Heart left ventricle (tissue), 16 donors: ENCODE measurements at places on chromosomes 5 and 9.

DNA sequence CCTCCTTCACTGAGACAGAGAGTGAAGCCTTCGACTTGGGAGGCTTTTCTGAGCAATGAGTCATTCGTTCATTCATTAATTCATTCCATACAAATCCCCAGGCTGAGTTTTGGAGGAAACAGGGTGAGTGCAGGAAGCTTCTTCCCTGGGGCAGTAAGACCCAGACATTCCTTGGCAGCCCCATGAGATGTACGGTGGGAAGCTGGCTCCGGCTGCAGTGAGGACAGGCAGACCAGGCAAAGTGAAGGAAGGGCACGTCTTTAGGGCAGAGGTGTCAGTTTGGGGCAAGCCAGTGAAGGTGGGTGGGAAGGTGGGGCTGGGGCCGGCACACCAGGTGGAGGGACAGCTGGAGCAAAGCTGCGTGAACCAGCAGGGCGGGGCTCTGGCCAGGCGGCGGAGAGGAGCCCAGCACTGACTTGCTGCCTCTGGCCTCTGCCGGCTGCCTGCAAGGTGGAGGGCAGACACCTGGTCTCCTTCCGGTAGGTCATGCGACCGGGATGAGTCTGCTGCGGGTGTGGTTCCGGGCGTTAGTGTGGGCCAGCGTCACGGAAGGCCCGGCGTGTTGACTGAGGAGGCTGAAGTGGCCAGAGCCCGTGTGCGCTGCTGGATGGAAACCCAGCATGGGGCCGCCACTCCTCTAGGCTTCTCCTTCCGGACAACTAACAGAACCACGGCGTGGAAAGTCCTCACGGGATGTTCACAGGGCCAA, 16.6 kb downstream of the OLFM1 start:
- H3K4me3 ChIP-seq: no peak overlapping the region
- no peaks in the 10 kb centered on the region for H3K36me3 ChIP-seq
- DNase-seq: peak; percentile 56
- no peak overlapping the region for H3K27ac ChIP-seq
- no peaks in the 10 kb centered on the region for H3K27me3 ChIP-seq

DNA sequence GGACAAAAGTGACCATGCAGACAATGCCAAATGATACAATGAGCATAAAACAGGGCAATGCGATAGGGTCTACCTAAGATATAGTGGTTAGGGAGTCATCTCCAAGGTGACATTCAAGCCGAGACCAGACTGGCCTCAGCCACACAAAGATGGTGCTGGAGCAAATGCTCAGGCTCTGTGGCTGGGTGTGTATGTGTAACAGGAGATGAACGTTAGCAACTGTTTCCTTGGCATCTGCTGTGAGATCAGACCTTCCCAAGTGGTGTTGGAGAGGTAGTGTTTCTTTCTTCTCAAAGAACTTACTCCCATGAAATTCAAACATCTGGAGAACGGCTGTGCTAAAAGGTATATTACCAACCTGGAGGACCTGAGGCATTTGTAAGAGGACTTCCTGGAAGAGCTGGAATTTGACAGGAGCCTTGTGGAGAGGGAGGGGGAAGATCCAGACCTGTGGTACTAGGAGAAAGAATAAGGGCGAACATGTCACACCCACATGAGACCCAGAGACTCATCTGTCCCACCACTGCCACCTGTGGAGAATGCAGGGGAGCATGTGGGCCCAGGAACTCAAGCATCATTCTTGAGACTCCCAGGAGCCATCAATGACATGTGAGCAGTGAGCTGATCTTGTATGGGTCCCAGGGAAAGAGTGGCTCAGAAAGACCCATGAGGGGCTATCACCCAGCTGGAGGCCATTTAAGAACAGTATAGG, 21.4 kb upstream of the ANXA6 start:
- H3K27ac ChIP-seq: no peak overlapping the region
- peaks cover 6% of the 10 kb centered on the region for H3K4me1 ChIP-seq
- no peak overlapping the region for H3K4me3 ChIP-seq
- H3K27me3 ChIP-seq: no peaks in the 10 kb centered on the region
- peaks cover 26% of the 10 kb centered on the region for H3K36me3 ChIP-seq
- no peak for DNase-seq

DNA sequence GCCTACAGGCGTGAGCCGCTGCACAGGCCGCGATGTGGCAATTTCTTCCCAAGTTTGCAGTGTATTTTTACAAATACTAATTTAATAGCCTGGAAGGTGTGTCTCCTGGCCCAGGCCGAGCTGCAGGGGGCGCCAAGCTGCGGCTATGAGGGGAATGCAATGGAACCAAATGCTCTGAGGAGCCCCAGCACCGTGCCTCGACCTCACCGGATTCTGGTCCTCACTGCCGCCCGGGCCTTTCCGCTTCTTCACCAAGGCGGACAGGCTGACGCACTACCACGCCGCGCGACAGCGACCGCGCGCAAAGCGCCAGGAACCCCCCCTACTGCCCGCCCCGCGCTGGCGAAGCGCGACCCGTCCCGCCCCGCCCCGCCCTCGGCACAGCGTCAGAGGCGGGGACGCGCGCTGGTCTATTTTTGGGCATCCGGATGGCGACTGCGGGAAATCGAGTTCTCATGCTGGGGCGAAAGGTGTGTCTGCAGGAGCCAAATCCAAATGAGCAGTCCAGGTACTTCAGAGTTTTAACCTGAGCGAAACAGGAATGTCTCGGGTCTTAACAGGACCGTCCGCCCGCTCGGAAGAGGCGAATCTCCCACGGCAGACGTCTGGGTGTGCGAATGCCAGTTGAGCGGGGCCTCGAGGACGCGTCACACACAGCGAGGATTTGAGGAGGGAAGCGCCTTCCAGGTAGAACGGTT, 31.7 kb upstream of the PRXL2C start:
- no peaks in the 10 kb centered on the region for H3K36me3 ChIP-seq
- no peaks in the 10 kb centered on the region for H3K27me3 ChIP-seq
- peak overlapping the region; percentile 77 for H3K27ac ChIP-seq
- peaks cover 9% of the 10 kb centered on the region for H3K4me1 ChIP-seq

DNA sequence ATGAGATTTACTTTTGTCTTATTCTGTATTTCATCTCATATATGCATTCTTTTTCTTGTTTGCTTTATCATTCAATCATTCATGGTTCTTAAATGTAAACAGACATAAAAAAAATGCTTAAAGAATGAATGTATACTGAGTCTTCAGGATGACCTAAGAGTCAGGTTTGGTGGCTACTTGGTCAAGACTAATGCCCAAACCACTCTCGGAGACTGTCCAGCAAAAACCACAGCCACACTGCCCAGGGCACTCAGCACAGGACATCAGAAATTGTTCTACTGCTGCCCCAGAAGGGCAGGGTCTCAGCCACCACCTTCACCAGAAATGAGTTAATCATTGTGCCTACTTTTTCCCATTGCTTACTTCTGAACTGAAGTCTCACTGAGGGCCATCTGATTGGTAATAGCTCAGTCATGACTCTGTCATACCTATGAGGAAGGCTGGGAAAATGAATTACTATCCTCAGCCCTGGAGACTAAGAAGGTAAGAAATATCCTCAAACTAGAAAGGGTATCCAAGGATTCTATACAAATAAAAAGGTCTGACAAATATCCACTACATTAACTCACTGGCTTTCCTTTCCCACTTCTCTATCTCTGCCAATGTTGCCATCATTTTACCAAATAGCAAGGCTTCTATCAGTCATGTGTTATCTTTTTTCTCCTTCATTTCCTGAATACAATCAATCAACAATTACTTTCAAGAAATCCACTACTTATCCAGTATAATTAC, 236.1 kb downstream of the CETN3 start:
- no peak for DNase-seq
- H3K4me3 ChIP-seq: no peak overlapping the region
- no peaks in the 10 kb centered on the region for H3K36me3 ChIP-seq
- no peaks in the 10 kb centered on the region for H3K27me3 ChIP-seq

DNA sequence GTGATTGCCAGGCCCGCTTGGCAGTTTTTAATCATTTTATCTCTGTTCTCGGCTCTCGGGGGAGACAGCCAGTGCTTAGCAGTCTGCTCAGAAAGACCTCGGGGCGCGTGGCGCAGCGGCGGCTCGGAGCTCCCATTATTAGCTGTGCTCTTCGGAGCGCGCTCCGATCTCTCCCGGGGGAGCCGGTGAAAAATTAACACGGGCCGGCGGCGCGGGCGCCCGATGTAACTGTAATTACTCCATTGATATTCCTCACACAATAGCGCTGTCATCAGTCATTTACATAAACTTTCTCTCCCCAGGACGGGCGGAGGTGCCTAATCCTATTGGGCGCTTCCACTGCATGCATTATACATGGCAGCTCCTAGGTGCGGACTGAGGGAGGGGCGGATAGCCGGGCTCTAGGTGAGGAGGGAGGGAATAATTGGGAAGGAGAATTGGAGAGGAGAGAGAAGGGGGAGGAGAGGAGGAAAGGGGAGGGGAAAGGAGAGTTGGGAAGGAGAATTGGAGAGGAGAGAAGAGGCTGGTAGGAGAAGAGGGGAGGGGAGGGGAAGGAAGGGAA, 24.9 kb downstream of the LMX1B start:
- H3K27me3 ChIP-seq: peaks cover 30% of the 10 kb centered on the region
- H3K4me1 ChIP-seq: peaks cover 5% of the 10 kb centered on the region
- no peak for DNase-seq
- H3K4me3 ChIP-seq: no peak overlapping the region

DNA sequence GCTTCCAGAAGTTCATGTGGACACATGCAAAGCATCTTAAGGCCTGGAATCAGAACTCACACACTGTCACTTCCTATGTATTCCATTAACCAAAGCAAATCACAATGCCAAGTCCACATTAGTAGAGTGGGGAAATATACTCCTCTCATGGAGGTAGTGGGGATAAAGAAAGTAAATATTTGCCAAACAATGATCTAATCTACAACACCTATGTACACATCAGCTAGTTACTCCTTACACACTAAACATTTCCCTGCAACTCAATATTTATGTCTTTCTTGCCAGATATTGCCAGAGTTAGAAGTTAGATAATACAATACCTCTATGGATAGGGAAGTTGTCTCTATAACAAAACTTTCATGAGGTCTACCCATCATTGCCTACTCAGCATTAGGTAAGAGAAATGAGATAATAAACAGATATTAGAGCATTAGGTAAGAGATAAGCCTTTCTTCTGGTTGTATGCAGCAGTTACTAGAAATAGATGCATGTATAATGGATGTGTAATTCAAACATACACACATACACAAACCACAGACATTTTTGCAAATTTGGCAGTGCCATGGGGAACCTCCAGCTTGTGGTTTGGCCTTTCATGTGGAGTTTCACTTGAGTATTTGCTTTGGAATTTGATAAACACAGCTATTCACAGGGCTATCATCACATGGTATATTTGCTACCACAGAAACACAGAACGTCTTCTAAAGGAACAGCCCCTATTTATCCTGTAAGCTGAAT, 196.5 kb downstream of the TLE1 start:
- no peak overlapping the region for H3K4me3 ChIP-seq
- H3K27me3 ChIP-seq: no peaks in the 10 kb centered on the region
- DNase-seq: no peak
- H3K4me1 ChIP-seq: no peaks in the 10 kb centered on the region
- H3K27ac ChIP-seq: no peak overlapping the region

DNA sequence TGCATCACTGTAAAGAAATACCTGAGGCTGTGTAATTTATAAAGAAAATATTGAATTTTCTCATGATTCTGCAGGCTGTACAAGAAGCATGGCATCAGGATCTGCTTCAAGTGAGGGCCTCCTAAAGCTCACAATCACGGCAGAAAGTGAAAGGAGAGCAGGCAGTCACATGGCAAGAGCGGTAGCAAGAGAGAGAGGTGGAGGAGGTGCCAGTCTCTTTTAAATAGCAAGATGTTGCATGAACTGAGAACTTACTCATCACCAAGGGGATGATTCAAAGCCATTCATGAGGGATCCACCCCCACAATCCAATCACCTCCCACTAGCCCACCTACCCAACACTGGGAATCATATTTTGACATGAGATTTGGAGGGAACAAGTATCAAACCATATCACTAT, 184.5 kb upstream of the PAPPA start:
- no peaks in the 10 kb centered on the region for H3K27me3 ChIP-seq
- no peak overlapping the region for H3K4me3 ChIP-seq
- no peaks in the 10 kb centered on the region for H3K4me1 ChIP-seq
- H3K27ac ChIP-seq: no peak overlapping the region
- H3K36me3 ChIP-seq: no peaks in the 10 kb centered on the region
- DNase-seq: no peak

GRCh38 chr9:16221366-16221765, 649.1 kb downstream of the BNC2 start:
- DNase-seq: peak; percentile 42
- H3K4me3 ChIP-seq: no peak overlapping the region
- H3K36me3 ChIP-seq: no peaks in the 10 kb centered on the region
- no peaks in the 10 kb centered on the region for H3K27me3 ChIP-seq
- H3K27ac ChIP-seq: no peak overlapping the region
- H3K4me1 ChIP-seq: peaks cover 14% of the 10 kb centered on the region

DNA sequence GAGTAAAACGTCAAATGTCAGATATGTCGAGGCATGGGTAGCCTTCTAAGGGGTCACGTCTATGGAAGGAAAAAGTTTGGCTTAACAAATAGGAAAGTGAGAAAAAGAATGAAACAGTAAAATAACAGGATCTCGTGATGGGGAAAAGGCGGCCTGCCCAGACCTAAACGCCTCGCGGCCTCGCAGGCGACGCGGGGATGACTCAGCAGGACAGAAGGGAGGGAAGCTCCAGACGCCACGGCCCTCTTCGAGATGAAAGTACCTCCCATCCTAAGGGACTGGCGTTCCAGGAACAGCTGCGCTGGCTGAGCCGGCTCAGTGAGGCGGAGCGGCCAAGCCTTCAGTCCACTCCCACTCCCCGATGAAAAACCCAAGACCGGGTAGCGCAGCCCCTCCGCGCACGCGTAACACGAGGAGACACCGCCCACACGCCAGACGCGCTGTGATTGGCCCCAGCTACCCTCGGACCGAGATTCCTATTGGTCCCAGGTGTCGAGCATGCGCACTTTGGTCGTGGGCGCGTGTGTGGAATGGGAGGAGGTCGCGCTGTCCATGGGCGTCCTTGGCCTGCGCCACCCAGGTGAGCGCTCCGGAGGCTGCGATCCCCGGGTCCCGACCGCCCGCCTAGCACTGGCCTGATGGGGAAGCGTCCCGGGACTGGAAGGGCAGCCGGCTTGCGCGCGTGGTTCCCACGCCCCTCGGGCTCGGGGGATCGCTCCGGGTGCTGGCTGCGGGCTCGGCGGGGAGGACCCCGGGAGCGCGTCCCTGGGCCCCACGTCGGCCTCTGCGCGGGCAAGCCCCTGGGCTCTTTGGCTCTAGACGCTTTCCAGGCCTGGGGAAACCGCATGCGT, 588.5 kb downstream of the MTRR start:
- H3K27me3 ChIP-seq: no peaks in the 10 kb centered on the region
- H3K4me3 ChIP-seq: peak overlapping the region; percentile 92
- H3K27ac ChIP-seq: peak overlapping the region; percentile 89
- H3K36me3 ChIP-seq: no peaks in the 10 kb centered on the region

- no peak overlapping the region for H3K4me3 ChIP-seq
- H3K36me3 ChIP-seq: no peaks in the 10 kb centered on the region
- H3K4me1 ChIP-seq: peaks cover 36% of the 10 kb centered on the region
- H3K27ac ChIP-seq: no peak overlapping the region
- no peaks in the 10 kb centered on the region for H3K27me3 ChIP-seq
These were observed 32.1 kb downstream of the RAI14 start for GRCh38 chr5:34688015-34688810.

DNA sequence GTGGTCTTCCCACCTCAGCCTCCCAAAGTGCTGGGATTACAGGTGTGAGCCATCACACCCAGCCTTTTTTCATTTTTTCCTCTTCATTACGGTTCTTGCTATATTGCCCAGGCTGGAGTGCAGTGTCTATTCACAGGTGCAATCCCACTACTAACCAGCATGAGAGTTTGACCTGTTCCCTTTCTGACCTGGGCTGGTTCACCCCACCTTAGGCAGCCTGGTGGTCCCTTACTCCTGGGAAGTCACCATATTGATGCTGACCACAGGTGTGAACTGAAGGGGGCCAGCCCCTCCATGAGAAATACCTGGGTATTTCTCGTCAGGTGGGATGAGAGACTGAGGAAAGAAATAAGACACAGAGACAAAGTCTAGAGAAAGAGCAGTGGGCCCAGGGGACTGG, 2.4 kb downstream of the PDE6A start:
- DNase-seq: no peak
- no peaks in the 10 kb centered on the region for H3K27me3 ChIP-seq
- H3K4me1 ChIP-seq: peaks cover 29% of the 10 kb centered on the region
- no peaks in the 10 kb centered on the region for H3K36me3 ChIP-seq
